Activated CD4-positive, CD25-positive, alpha-beta regulatory T cell treated with anti-CD3 and anti-CD28 coated beads, Interleukin-2, amount 50 U/mL, for 24 hours (primary cell): ENCODE measurements at places on chromosomes 4 and X.

- peak; percentile 73 for ATAC-seq
Observed at GRCh38 chr4:87060957-87061356, 126.1 kb downstream of the AFF1 start.

DNA sequence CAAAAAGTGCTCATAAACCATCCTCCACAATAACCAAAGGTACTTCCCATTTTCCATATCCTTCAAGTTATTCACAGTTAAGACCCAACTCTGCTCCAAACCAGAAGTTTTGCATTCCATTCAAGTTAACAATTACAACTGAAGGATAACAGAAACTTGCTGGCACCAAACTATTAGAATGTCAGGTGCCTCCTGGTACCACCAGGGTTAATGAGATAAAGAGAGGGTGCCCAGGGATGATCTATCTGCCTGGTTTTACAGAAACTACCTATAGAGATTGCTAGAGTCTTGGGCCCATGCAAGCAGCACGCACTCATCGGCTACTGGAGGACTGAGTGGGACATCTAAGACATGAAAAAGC lies 114.6 kb downstream of the RBM47 start:
- ATAC-seq = no peak

DNA sequence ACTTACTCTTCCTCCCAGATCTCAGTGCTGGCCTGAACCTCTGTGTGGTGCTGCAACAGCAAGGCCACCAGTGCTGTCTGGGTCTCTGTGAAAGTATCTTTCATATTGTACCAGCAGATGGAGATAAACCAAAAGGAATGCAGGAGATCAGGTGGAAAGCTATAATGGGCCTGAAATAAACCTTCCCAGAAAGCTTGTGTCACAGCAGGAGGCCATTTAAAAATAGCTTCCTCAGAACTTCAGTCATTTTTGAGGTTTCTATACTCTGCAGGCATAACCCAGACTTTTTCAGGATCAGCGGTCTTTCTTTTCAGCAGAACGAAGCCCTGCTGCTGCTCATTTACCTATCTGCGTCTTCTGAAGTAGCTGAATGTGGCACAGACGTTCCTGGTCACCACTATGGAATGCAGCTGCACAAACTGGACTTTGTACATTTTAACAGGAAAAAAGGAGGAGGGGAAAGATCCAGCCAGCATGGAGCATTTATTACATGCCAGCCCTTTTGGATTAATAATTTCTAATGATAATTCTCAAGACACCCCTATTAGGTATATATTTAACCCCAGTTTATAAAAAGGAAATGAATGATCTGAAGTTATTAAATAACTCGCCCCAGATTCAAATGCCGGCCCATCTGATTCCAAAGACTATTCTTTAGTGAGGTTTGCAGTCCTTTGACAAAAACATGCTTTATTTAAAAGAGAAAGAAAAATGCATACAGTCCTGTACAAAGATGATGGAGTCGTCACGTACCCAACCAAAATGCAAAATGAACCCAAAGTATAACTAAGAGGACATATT lies 119.7 kb downstream of the NFKB1 start:
- ATAC-seq = peak; percentile 6

GRCh38 chrX:40175511-40176350 lies 78.0 kb upstream of the BCOR start:
- peak; percentile 30 for ATAC-seq

- no peak for ATAC-seq
Observed at GRCh38 chr4:15352524-15352923, 75.3 kb upstream of the C1QTNF7 start.

DNA sequence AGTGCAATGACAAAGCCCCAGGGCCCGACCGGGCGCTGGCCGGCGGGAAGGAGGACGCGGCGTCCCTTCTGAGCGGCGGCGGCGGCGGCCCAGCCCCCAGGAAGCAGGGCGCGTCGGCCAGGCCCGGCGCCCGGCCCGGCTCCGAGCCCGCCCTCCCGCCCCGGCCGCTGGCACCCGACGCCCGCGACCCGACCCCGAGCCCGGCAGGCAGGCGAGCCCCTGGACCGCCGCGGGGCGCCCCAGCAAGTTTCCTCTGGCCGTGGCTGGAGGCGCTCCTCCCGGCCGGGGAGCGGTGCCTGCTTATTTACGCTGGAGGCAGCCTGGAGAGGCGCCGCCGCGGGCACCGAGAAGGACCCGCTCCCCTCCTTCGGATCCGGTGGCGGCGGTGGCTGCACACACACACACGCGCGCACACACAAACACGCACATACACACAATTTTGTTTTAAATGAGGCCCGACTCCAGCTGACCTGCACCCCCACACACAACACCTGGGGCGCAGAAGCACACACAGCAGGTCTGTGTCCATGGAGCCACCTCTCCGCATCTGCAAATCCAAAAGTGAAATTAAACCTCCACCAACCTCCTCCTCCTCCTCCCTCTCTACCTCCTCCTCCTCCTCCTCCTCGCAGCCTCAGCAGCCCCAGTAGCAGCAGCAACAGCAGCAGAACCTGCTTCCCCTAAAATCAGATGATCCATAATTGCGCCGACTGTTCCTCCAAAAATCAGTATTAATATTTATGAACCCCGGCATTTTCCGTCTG lies 669 bp downstream of the IRF2 start:
- peak; percentile 37 for ATAC-seq

DNA sequence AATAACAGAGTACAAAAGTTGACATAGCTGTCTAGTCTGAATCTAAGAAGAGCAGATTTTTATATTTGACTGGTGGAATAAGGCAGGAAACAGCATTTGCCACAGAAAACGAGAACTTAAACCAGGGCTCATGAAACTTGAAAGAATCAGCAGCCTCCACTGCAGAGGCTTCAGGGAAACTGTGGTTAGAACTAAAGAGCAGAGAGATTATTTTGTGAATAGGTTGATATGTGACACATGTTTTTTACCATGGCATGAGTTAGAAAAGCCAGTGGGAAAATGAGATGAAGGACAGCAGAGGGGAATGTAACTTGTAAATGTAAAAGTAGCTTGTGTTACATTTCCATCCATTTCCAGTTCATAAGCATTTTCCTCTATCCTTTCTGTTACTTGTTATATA lies 63.7 kb upstream of the CAMK2D start:
- ATAC-seq = no peak

- ATAC-seq = no peak
Observed at GRCh38 chr4:180455226-180455625, 1788.0 kb upstream of the TENM3 start.

GRCh38 chrX:155086202-155086840 lies 15.0 kb downstream of the BRCC3 start:
- ATAC-seq = peak; percentile 45

GRCh38 chr4:10114147-10114546 lies 2.5 kb downstream of the WDR1 start:
- ATAC-seq = no peak
